ENCODE measurements at places on chromosomes 11 and 22. TPM values are rescaled to one million over a fixed set of nuclear protein-coding genes. Genes with fewer than 3 reads are reported as not detected.
A peak's percentile ranks its signal among the peaks of the same experiment; 100 is the strongest.

The AAMDC gene
- 2.4 TPM for total RNA-seq

GRCh38 chr11:28315440-28315839, 207.3 kb downstream of the METTL15 start:
- no peaks in the 10 kb centered on the region for H3K4me1 ChIP-seq
- no peak for DNase-seq
- no peak overlapping the region for H3K27ac ChIP-seq
- no peak overlapping the region for H3K4me3 ChIP-seq
- peaks cover 33% of the 10 kb centered on the region for H3K36me3 ChIP-seq

DNA sequence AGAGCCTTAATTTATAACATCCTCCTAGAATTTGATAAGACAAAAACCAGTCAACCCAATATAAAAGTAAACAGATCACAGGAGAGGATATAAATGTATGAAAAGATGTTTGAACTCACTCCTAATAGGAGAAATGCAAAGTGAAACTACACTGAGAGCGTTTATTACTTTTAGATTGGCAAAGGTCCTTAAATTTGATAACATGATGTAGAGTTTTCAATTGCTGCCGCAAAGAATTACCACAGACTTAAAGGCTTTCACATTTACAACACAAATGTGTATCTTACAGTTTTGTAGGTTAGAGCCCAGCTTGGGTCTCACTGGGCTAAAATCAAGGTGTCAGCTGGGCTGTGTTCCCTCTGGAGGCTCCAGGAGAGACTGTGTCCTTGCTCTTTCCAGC, 9.1 kb upstream of the POU2AF2 start:
- H3K27me3 ChIP-seq = peaks cover 32% of the 10 kb centered on the region
- H3K4me3 ChIP-seq = no peak overlapping the region
- H3K36me3 ChIP-seq = no peaks in the 10 kb centered on the region
- no peak overlapping the region for H3K27ac ChIP-seq
- DNase-seq = no peak
- no peaks in the 10 kb centered on the region for H3K4me1 ChIP-seq

DNA sequence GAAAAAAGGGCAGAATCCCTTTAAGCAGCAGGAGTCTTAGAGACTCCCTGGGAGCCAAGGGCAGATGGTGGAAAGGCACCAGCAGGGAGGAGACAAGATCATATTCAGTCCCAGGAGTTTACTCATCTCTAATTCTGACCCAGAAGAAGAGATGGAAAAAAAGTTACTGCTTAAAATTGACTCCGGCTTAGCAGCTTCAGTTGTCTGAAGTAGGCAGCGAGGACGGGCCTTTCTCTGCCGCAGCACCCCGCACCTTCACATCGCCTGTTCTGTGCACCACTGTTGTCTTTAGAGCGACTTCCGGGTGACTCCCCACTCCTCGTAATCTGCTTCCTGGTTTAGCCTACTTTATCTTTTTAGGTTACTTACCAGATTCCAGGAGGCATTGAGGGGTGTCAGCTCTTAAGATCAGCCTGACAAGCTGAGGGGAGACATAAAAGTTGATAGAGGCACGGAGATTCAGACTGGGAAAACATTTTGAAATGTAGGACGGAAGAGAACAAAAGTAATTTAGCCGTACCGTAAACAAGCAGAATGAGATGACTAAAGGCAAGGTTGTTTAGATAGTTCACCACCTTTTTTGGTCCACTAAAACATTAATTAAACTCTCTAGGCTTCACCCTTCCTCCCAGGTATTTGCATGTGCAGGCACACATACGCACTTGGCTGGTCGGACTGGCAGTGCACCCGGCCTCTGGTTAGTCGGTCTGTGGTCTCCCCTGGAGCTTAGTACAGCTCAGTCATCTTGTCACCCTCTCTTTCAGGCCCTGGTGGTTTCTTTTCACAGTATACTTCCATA, 74.3 kb downstream of the CECR2 start:
- peaks cover 10% of the 10 kb centered on the region for H3K27me3 ChIP-seq
- no peak for DNase-seq
- H3K4me1 ChIP-seq = no peaks in the 10 kb centered on the region
- no peaks in the 10 kb centered on the region for H3K36me3 ChIP-seq
- H3K27ac ChIP-seq = no peak overlapping the region

DNA sequence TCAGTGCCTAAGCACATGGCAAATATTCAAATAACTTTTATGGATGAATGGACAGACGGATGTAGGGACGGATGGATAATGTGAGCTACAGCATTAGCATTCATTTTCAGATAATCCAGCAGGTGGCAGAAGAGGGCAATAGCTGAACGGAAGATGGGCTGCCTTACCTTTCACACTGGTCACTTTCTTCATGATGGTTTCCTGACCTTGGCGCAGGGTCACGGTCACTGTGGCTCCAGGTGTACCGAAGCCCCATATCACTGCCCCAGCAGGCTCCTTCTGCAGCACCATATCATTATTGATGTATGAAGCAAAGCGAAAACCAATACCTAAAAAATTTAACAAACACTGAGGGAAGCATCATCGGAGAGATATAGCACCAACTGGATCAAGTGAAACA, 4.3 kb downstream of the SIAE start:
- H3K27ac ChIP-seq = no peak overlapping the region
- no peaks in the 10 kb centered on the region for H3K27me3 ChIP-seq
- H3K4me3 ChIP-seq = no peak overlapping the region
- H3K36me3 ChIP-seq = peaks cover 6% of the 10 kb centered on the region
- peaks cover 14% of the 10 kb centered on the region for H3K4me1 ChIP-seq

GRCh38 chr22:29684244-29684643, 35.6 kb upstream of the CABP7 start:
- no peaks in the 10 kb centered on the region for H3K4me1 ChIP-seq
- no peak overlapping the region for H3K27ac ChIP-seq
- peaks cover 13% of the 10 kb centered on the region for H3K36me3 ChIP-seq

- peaks cover 5% of the 10 kb centered on the region for H3K27me3 ChIP-seq
- no peak overlapping the region for H3K4me3 ChIP-seq
- no peak overlapping the region for H3K27ac ChIP-seq
- H3K36me3 ChIP-seq = no peaks in the 10 kb centered on the region
- no peak for DNase-seq
Observed at GRCh38 chr22:23533771-23534191, 46.3 kb downstream of the IGLL1 start.

- peaks cover 9% of the 10 kb centered on the region for H3K4me1 ChIP-seq
- no peaks in the 10 kb centered on the region for H3K27me3 ChIP-seq
- no peak for DNase-seq
- no peak overlapping the region for H3K27ac ChIP-seq
- H3K36me3 ChIP-seq = no peaks in the 10 kb centered on the region
Observed at GRCh38 chr22:27991586-27992293, 72.7 kb upstream of the PITPNB start.

- no peak for DNase-seq
- no peak overlapping the region for H3K4me3 ChIP-seq
- H3K4me1 ChIP-seq = no peaks in the 10 kb centered on the region
- no peaks in the 10 kb centered on the region for H3K36me3 ChIP-seq
- H3K27ac ChIP-seq = no peak overlapping the region
- H3K27me3 ChIP-seq = peaks cover 4% of the 10 kb centered on the region
Observed at GRCh38 chr22:27557286-27558008, 244.1 kb downstream of the MN1 start.

GRCh38 chr11:35404388-35404775, 15.0 kb downstream of the SLC1A2 start:
- no peaks in the 10 kb centered on the region for H3K4me1 ChIP-seq
- no peak for DNase-seq
- H3K4me3 ChIP-seq = no peak overlapping the region
- peaks cover 11% of the 10 kb centered on the region for H3K27me3 ChIP-seq
- no peaks in the 10 kb centered on the region for H3K36me3 ChIP-seq

The TOMT gene
- not detected for total RNA-seq

DNA sequence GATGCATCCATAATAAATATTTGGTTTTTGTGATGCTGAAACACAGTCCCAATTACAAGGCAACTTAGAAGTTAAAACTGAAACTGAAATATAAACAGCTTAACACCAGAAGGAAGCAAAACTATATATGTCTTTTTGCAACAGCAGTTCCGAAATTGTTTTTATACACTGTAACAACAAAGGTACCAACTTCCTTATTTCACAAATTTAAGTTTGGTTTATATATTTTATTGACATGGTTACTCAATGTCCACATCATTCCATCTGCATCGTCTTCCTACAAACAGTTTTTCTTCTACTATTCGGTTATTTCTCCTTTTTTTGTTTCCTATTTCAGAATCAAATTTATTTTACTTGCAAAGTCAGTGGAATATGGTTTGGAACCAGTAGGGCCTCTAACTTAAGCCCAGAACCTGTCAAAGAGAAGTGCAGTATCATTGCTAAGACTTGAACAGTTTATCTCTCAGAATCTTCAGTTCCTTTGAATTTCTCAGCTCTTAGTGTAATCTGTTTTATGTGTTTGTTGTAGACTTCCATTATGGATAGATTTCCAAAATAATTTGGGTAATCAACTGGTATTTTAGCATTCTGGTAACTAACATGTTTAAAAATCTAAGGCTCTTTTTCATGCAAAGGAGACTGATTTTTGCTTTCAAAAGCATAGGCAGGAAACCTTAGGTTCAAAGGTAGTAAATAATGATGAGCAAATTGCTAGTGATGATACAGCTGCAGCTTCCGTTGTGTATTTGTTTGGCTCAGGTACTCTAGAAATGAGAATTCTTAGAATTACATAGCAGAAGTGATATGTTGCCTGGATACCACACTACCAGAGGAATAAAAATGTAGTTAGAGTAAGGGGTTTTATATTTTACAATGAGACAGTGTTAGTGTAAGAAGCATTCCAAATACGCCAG, 8.2 kb upstream of the HSPA8 start:
- no peaks in the 10 kb centered on the region for H3K27me3 ChIP-seq
- H3K4me1 ChIP-seq = peaks cover 60% of the 10 kb centered on the region
- peak overlapping the region; percentile 85 for H3K4me3 ChIP-seq

DNA sequence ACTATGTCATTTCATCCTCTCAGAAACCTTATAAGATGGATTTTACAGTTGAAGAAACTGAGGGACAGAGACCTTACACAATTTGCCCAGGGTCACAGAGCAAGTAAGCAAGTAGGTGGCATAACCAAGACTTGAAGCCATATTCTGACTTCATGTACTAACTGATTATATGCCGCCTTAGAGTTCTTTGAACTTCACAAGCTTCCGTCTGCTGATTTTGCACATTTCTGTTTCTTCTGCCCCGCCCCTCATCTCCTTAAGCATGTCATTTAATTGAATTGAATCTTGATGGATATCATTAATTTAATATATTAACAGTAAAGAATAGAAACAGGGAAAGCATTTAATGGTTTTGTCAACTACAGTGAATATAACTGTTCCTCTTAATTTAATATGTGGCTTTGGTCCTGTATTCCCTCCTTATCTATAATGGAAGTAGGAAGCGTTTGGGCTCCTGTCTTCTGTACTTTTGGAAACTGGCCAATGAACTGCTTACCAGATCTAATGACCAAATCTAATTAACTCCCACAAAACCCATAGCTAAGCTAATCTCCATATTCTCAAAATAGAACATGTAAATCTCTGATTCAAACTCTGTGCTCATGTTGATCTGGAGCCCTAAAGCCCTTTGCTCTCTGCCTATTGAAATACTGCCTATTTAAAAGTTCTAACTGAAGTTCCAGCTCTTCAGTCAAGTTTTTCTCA, 30.4 kb downstream of the SIK2 start:
- H3K36me3 ChIP-seq = peaks cover 14% of the 10 kb centered on the region
- H3K27me3 ChIP-seq = no peaks in the 10 kb centered on the region
- no peak overlapping the region for H3K4me3 ChIP-seq
- no peak for DNase-seq
- H3K27ac ChIP-seq = no peak overlapping the region

DNA sequence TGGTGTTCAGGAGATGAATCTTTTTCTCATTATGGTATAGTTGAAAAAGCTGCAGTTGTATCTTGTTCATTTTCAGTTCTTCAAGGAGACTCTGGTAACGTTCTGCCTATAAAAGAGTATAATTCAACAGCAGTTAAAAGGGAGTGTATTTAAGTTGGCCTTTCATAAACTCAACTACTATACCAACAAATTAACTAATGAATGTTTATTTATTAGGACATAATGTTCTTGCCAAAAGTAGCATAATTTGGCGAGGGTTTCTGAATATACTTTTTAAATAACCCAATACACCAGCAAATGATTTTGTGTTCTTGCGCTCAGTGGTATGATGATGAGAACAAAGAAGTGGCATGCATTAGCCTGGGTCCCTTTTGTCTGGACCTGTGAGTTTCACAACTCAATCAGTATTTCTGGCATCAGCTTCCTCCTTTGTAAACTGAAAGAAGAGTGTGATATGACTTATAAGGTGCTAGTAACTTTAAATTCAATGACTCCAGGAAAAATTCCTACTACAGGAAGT, 10.9 kb downstream of the SMC1B start:
- H3K4me3 ChIP-seq = no peak overlapping the region
- no peak for DNase-seq
- no peak overlapping the region for H3K27ac ChIP-seq

- DNase-seq = no peak
- no peaks in the 10 kb centered on the region for H3K27me3 ChIP-seq
Observed at GRCh38 chr11:131893103-131893890, 522.9 kb downstream of the NTM start.

GRCh38 chr11:34235591-34236071, 122.2 kb downstream of the ABTB2 start:
- H3K4me3 ChIP-seq = no peak overlapping the region
- H3K4me1 ChIP-seq = peaks cover 59% of the 10 kb centered on the region
- no peak for DNase-seq
- no peak overlapping the region for H3K27ac ChIP-seq

DNA sequence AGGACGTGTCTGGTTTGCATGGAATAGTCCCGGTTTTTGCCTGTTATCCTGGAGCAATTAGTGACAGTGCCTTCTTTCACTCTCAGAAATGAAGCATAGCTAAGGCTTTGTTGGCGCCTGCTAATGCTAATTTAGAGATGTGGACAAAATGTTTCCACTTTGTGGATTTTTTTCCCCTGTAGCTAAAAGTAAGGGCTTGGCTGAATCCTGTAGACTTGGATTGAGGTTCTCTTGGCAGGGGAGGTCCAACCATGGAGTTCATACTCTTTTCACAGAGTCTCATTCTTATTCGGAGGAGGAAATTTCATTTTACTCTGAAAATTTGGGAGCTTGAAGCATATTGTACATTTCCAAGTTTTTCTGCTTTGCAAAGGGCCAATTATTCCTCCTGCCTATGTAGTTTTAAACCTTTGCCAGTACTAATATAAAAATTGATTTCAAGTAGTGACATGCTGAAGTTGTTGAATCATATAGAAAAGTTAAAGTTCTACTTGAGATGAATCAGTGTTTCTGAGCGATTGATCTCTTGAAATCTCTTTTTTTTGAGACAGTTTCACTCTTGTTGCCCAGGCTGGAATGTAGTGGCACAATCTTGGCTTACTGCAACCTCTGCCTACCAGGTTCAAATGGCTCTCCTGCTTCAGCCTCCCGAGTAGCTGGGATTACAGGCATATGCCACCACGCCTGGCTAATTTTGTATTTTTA, 20.0 kb downstream of the PPFIA1 start:
- H3K4me3 ChIP-seq = no peak overlapping the region
- H3K27me3 ChIP-seq = no peaks in the 10 kb centered on the region
- DNase-seq = no peak
- peaks cover 13% of the 10 kb centered on the region for H3K36me3 ChIP-seq
